ENCODE measurements at places on chromosomes 6 and 20. TPM values are rescaled to one million over a fixed set of nuclear protein-coding genes. Genes with fewer than 3 reads are reported as not detected.

The AK9 gene
- 7.3 TPM for total RNA-seq

The OXT gene
- total RNA-seq = not detected

The BPIFB4 gene
- total RNA-seq = not detected

The WFDC12 gene
- total RNA-seq = not detected

The RNF146 gene
- 56.8 TPM for total RNA-seq

The SLC17A2 gene
- total RNA-seq = not detected

The EYA4 gene
- not detected for total RNA-seq

The BCAS1 gene
- total RNA-seq = not detected

The ADA gene
- total RNA-seq = 14.5 TPM

The CST5 gene
- not detected for total RNA-seq

Data from thoracic aorta endothelial cell (primary cell).